Peyer's patch (tissue), 4 donors: ENCODE measurements at places on chromosomes 16 and 17. TPM values are rescaled to one million over a fixed set of nuclear protein-coding genes. Genes with fewer than 3 reads are reported as not detected.
A peak's percentile ranks its signal among the peaks of the same experiment; 100 is the strongest.

AOC3 gene
- 6.6 TPM for total RNA-seq

SLC2A4 gene
- total RNA-seq: not detected

DNA sequence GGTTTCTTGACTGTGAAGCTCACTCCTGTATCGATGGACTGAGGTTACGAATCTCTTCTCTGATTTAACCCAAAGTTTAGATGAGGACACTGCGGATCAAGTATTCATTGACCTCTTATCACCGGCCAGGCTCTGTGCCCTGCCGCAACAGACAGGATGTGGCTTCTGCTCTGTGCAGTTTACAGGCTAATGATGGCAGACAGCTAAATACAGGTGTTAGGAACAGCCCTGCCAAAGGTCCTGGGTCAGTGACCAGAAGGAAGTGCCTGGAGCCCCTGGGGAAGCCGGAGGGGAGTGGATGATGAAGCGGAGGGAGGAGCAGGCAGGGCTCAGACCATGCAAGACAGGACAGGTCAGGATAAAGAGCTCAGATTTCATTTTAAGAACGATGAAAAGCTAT, 44.4 kb downstream of the HAPSTR1 start:
- no peaks in the 10 kb centered on the region for H3K27me3 ChIP-seq
- peak; percentile 69 for DNase-seq
- no peak overlapping the region for H3K27ac ChIP-seq
- no peaks in the 10 kb centered on the region for H3K4me1 ChIP-seq

- H3K36me3 ChIP-seq: no peaks in the 10 kb centered on the region
- H3K4me3 ChIP-seq: no peak overlapping the region
- no peaks in the 10 kb centered on the region for H3K4me1 ChIP-seq
- no peaks in the 10 kb centered on the region for H3K27me3 ChIP-seq
- DNase-seq: peak; percentile 42
These were observed 106.8 kb downstream of the METRNL start for GRCh38 chr17:83186226-83186625.

HOXB8 gene
- total RNA-seq: 10.7 TPM

GRCh38 chr16:78496189-78496588, 396.7 kb downstream of the WWOX start:
- no peaks in the 10 kb centered on the region for H3K27me3 ChIP-seq
- no peak overlapping the region for H3K4me3 ChIP-seq
- no peaks in the 10 kb centered on the region for H3K36me3 ChIP-seq

DNA sequence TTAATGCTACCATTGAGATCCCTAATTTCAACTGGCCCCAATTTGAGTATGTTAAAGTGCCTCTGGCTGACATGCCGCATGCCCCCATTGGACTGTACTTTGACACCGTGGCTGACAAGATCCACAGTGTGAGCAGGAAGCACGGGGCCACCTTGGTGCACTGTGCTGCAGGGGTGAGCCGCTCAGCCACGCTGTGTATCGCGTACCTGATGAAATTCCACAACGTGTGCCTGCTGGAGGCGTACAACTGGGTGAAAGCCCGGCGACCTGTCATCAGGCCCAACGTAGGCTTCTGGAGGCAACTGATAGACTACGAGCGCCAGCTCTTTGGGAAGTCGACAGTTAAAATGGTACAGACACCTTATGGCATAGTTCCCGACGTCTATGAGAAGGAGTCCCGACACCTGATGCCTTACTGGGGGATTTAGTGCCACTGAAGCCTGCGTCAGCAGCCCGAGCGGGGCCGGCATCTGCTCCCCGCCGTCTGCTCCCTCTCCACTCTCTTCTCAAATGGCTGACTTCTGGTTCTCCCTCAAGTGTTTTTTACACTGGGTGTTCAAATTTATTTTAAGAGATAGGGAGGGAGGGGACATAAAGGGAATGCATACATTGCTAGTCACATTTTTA, 22.9 kb downstream of the DUSP14 start:
- peaks cover 41% of the 10 kb centered on the region for H3K36me3 ChIP-seq
- no peak overlapping the region for H3K27ac ChIP-seq
- H3K4me3 ChIP-seq: no peak overlapping the region
- H3K27me3 ChIP-seq: no peaks in the 10 kb centered on the region

MT1G gene
- 149 TPM for total RNA-seq

DNA sequence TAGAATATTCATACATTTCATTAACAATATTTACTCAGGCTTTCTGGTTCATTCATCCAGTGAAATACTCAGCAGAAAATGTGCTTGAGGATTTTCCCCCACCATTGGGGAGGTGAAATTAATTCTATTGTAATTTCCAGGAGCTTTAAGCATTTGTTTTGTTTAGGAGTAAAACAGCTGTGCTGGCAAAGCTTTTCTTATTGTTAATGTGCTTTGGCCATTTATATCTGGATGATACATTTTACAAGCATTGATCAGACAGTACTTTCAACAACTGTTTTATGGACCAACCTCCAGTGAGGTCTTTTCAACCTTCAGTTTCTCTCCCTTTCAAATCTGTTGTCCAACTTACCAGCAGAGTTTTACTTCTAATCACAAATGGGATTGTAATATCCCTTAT, 672.4 kb downstream of the CDH11 start:
- no peaks in the 10 kb centered on the region for H3K27me3 ChIP-seq
- no peak overlapping the region for H3K4me3 ChIP-seq
- DNase-seq: no peak
- no peak overlapping the region for H3K27ac ChIP-seq
- H3K36me3 ChIP-seq: no peaks in the 10 kb centered on the region

- H3K27me3 ChIP-seq: no peaks in the 10 kb centered on the region
- H3K4me1 ChIP-seq: no peaks in the 10 kb centered on the region
- H3K36me3 ChIP-seq: no peaks in the 10 kb centered on the region
- DNase-seq: no peak
These were observed 72.9 kb upstream of the PMFBP1 start for GRCh38 chr16:72244853-72245252.

- peaks cover 32% of the 10 kb centered on the region for H3K36me3 ChIP-seq
- H3K27ac ChIP-seq: peak overlapping the region; percentile 85
- DNase-seq: no peak
- H3K4me1 ChIP-seq: peaks cover 20% of the 10 kb centered on the region
These were observed 678 bp downstream of the SRP68 start for GRCh38 chr17:76071531-76072147.

- no peaks in the 10 kb centered on the region for H3K4me1 ChIP-seq
- H3K27ac ChIP-seq: no peak overlapping the region
- no peak overlapping the region for H3K4me3 ChIP-seq
- no peak for DNase-seq
These were observed 91.2 kb upstream of the CREBBP start for GRCh38 chr16:3971706-3972105.

DNA sequence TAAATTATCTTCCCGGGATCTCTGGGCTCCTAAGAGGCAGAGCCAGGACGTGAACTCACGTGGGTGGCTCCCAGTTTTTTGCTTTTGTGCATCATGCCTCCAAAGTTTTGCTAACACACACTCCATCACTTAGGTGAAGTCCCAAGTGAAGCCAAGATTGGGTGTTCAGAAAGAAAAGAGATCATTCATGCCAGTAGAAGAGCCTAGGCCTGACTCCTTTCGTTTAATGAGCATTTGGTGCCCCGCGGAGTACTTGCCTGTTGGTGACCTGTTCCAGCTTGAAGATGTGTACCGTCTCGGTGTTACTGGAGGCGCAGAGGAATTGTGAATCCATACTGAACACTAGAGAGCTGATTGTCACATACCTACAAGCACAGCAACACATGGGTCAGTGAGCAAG, 24.1 kb downstream of the WIPI1 start:
- DNase-seq: no peak
- H3K4me1 ChIP-seq: peaks cover 6% of the 10 kb centered on the region
- no peaks in the 10 kb centered on the region for H3K27me3 ChIP-seq
- no peaks in the 10 kb centered on the region for H3K36me3 ChIP-seq
- H3K4me3 ChIP-seq: no peak overlapping the region

STX8 gene
- total RNA-seq: 102 TPM
